ENCODE measurements at places on chromosomes 4 and X.

DNA sequence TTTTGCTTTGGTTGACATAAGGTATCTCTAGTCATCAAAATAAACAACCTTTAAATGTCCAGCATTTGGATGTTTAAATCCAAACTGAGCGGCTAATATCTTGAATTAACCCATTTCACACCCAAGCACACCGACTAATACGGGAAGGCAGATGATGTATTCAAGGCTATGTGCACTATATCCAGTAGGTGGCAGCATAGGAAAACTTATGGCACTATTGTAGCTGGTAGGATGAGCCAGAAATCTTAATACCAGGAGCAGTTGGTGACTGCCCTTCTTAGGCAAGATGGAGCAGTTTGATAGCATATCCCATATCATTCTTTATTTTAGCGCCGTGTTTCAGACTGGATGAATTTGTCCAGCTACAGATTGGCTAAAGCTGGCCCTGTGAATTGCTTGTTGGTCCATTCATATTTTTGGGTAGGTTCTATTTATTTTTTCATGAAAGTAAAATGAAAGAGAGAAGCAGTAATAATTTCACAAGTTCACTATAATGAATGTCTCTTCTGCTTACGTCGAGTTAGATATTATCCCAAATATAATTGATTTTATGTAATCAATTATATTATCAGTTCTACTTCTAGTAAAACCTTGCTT, 24.4 kb downstream of the UCHL1 start:
- DNase-seq = no peak

- no peak for DNase-seq
Observed at GRCh38 chr4:139768366-139768765, 102.7 kb downstream of the MGST2 start.

DNA sequence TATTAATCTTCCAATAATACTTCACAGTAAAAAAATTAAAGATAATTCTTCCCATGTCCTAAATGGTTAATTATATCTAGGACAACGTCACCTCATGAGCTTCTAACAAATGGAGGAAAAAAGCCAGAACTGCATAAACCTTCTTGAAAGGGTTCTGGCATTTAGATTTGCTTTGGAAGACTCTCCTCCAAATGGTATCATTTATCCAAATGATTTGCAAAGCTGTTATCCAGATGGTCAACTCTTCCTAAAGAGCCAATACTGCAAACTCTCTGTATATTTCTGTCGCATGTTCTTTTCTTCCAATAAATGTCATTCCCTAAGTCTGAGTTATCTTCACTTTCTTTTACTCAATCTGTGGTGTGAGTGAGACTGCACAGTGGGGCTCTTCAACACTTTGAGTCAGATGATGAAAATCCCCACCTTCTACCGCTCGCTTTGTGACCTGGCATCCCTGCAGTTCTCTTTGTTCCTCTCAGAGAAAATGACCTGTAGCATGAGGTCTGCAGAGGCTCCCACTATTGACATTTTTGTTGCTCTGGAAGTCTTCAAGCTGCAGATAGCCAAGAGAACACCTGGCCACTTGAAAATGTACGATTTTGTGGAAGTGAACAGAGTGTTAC, 52.9 kb downstream of the TMEM150C start:
- no peak for DNase-seq

DNA sequence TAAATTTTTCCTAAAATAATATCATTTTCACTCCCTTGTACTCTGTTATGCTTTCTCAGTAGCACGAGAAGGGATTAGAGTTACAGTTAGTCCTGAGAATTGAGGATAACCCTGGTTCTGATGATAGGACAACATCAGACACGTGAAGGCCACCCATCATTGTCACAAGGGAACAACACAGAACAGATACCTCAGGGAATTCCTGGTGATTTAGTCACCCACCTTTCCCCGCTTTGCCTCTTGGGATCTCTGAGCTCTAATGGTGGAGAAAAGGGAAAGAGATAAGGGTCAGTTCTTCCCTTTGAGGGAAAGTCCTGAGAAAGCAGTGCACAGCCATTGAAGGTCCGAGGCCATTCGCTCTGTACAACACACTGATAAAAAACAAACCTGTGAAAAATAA, 112.3 kb upstream of the GALNT7 start:
- DNase-seq = no peak

DNA sequence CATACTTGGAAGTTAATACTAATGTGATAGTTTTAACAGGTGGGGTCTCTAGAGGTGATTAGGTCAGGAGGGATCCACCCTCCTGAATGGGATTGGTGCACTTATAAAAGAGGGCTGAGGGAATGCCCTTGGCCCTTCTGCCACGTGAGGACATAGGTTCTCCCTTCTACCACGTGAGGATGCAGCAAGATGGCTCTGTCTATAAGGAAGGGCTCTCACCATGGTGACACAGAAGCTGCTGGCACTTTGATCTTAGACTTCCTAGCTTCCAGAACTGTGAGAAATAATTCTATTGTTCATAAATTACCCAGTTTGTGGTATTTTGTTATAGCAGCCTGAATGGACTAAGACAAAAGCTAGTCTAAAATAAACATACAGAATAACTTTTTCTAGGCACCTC, 1.0 kb downstream of the AADAT start:
- no peak for DNase-seq

DNA sequence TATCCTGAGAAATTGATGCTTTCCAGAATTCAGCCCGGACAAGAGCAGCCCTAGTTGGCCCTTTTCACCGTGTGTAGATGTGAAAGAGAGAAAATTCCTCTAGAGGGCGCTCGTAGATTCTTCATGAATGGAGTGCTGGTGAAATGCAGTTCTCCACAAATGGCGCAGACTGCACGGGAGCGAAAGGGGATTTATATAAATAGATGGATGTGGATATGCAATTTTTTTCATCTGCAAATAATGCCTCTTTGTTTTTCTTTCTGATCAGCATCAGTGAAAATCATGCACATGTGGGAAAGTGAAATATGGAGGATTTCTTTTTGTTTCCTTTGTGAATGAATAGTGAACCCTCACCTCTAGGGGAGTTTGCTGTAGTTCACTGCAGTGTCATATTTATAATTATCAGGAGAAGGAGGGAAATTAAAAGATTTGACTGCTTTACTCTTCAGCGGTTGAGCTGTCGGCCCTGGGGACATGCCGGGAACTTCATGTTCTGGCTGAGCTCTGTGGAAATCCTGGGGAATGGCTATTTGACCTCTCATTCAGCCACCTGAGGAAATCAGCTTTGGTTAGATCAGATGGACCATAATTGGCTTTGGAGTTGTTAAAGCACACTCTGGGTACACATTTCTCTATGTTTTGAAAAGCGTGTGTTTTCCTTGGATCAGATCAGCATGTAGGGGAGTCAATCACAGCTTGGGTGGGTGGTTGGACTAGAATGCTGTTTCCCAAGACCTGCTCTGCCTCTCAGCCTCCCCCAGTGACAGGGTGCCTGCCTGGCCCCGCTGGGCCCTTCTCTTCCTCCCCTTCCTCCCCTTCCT, 115.0 kb upstream of the SHISA3 start:
- no peak for DNase-seq

- no peak for DNase-seq
Observed at GRCh38 chr4:3077796-3078195, 3.3 kb downstream of the HTT start.

DNA sequence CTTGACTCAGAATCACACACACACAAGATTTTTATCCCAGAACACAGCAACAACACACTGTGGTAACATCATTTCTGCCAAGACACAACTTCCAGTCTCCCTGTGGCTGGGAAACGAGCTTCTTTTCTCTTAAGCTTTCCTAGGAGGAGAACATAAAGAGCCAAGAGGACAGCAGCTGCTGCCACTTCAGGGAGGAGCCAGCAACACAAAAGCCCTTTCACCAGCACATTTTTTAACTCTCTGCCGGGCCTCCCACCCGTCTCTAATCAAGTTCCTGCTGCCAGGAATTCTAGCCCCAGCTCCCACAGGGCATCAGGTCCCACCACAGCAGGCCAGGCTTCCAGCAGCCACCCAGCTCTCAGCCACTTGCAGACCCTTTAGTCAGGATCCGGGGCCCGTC, 22.4 kb downstream of the FAT1 start:
- no peak for DNase-seq

- DNase-seq = no peak
Observed at GRCh38 chr4:77100234-77100633, 24.4 kb upstream of the CCNI start.

DNA sequence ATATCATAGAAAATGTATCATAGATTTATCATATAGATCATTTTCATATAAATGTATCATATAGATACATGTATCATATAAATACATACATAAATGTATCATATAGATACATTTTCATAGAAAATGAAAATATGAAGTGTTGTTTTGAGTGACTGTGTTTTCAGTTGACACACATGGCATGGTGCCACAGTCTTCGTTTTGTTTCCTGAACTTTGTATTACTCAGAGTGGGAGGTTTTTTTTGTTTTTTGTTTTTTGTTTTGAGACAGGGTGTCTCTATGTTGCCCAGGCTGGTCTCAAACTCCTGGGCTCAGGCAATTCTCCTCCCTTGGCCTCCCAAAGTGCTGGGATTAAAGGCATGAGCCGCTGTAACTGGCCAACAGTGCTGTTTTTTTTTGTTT, 3.9 kb downstream of the RBM10 start:
- no peak for DNase-seq

DNA sequence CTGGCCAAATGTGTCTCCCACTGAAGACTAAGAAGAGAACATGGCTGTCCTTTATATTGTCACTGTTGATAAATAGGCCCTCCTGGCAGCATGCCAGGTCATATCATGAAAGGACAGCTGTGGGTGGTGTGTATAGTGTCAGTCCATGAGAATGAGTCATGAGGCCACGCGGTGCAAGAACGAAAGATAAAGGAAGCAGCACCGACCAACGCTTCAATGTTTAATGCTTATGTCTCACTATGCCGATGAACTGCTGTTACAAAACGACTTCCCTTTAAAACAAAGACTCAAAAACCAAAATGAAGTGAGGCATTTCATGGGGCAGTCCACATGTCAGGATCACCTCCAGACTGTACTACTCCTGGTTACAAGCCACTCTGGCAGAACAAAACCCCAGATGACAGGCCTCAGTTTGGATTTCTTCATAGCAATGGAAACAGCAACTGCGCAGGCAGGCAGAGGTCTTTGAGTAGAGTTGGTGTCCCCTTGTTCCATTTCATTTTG, 5.2 kb upstream of the TCEANC start:
- no peak for DNase-seq

DNA sequence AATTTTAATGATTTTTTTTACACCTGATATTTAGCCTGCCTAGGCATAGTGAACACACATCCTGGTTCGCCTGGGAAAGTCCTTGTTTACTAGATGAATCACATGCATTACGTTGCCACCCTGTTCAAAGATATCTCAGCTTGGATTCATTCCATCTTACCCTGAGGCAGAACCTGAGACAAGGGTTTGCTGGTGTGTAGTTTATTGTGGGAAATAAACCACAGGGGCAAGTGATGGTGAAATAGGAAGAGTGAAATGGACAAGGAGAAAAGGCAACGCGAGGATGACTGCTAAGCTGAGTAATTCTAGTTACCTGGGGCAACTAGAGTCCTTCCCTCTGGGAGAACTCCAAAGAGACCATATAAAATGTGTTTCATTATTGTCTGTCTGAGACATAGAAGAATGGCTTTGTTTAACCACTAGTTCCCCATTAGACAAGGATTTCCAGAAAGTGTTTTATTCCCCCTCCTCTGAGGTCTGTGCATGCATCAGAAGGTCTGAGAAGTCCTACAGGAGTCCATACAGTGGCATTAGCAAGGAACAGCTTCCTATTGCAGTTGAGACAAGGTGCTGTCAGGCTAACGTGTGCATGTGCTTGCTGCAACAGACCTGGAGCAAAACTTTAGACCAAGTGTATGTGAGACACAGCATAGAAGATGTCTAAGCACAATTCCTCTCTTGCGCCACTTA, 797.3 kb upstream of the FRG1 start:
- no peak for DNase-seq

DNA sequence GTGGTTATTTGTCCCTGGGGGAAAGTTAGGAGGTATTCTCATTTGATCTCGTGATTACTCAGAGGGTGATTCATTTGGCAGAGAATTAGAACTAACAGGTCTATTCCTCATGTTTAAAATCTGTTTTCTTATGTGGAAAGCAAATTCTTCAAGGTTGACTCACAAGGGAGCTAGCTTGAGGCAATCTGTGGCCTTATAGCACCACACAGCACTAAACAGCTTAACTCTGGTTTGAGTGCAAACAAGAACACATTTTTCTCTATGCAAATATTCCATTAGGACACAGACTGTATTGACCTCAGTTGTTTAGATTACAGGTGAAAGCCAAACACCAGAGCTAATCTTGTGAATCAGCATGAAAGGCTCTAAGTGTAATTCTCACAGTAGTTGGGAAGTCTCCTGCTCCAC, 694.4 kb upstream of the POU3F4 start:
- DNase-seq = no peak

DNA sequence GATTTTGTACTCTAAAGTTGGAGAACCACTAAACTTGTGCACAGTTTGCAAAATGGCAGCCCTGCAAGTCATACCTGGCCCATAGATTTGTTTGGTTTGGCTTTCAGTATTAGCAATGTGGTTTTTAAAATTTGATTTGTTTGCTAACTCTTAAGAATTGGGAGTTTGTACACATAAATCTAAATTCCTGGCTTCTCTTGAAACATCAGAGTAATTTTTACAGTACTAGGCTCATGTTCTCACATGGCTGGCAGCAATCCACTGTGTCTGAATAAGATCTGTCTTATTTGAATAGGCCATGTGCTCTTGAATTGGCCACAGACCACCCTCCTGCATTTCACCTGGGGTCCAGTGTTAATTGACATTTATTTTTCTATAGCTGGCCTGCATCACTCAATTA, 21.3 kb downstream of the DIAPH2 start:
- no peak for DNase-seq

DNA sequence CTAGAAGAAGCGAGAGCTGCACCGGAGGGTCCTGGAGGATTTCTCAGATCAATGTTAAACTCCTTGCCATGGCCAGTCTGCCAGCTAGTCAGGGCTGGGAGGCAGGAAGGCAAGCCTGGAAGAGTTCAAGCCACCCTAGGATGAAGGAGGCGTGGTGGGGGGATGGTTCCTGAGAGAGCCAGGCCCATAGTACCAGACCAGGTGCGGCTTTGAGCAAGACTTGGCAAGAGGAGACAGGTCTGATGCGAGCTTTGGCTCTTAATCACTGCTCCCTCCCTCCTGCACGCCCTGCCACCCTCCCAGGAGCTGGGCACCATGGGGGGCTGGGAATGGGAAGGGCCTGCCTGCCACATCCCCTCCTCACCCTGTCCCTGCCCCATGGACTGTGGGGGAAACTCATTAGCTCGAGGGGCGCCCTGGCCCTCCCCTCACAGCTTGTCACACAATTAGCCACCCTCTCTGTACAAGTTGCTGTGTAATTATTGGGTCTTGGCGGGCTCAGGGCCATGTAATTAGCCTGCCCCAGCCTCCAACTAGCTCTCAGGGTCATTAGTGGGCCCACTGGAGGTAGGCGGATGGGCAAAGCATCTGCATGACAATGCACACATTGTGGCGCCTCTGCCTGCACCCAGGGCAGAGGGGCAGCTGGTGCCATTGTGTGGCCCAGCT, 50.3 kb downstream of the EFNB1 start:
- no peak for DNase-seq

- DNase-seq = no peak
Observed at GRCh38 chrX:133434197-133434820, 19.0 kb upstream of the GPC4 start.
